ENCODE measurements at places on chromosomes 7 and 10. TPM values are rescaled to one million over a fixed set of nuclear protein-coding genes. Genes with fewer than 3 reads are reported as not detected.

CADPS2 gene
- 9.7 TPM for total RNA-seq

SMO gene
- 6.9 TPM for total RNA-seq

CLDN12 gene
- 20.1 TPM for total RNA-seq

CALML3 gene
- total RNA-seq = not detected

CNTNAP2 gene
- 1.3 TPM for total RNA-seq

AASS gene
- total RNA-seq = 24.7 TPM

MALRD1 gene
- total RNA-seq = 1.1 TPM

MRLN gene
- not detected for total RNA-seq

GPR85 gene
- total RNA-seq = 1.1 TPM

AGR2 gene
- 0.29 TPM for total RNA-seq

MYOZ1 gene
- 0.58 TPM for total RNA-seq
